Foreskin keratinocyte (primary cell): ENCODE measurements at places on chromosomes 2 and 18.

DNA sequence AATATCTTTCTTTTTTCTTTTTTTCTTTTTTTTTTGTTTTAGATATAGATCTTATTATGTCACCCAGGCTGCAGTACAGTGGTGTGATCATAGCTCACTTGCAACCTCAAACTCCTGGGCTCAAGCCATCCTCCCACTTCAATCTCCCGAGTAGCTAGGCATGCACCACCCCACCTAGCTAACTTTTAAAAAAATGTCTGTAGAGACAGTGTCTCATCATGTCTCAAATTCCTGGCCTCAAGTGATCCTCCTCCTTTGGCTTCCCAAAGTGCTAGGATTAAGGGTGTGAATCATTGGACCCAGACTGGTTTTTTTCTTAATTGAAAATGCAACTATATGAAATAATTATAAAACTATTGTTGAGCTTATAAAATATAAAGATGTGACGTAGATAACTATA lies 9.8 kb upstream of the ZCCHC2 start:
- no peak for DNase-seq

DNA sequence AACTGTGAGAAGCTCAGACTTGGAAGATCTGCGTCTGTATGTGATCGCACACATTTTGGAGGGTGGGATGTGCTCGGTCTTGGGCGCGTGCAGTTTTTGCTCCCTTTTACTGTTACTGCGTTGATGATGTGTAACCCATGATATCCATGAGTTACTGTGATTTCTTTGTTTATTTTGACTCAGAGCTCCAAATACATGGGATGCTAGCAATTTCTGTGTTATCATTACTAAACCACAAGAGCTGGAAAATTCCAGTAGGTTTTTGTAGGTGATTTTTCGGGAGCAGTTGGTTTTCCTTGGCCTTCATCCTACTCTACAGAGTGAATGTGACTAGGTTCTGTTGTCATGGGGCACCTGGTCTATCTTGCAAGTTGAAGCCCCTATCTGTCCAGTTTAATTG lies 124.2 kb downstream of the AGAP1 start:
- DNase-seq: no peak

- DNase-seq: no peak
Measured at GRCh38 chr2:29480426-29480825, 365.2 kb downstream of the CLIP4 start.

- DNase-seq: no peak
Measured at GRCh38 chr2:49936965-49937364, 782.6 kb upstream of the FSHR start.

DNA sequence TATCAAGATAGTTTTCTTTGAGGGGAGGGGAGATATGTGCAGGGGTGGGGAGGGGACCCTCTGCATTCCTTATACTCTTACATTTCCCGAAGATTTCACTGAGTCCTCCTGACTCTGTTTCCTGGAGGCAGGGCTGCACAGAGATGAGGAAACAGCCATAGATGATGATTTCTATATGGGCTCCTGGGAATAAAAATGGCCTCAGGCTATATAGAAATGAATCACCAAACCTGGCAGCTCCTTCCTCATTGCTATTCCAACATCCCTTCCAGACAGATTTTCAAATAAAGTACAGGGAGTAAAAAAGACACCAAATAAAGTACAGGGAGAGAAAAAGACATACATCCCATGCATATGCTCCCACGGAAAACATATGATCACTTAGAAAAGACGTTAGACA lies 474.8 kb upstream of the RAB6C start:
- DNase-seq: peak; percentile 30

- DNase-seq: no peak
Measured at GRCh38 chr18:59041819-59042815, 97.6 kb upstream of the SEC11C start.

DNA sequence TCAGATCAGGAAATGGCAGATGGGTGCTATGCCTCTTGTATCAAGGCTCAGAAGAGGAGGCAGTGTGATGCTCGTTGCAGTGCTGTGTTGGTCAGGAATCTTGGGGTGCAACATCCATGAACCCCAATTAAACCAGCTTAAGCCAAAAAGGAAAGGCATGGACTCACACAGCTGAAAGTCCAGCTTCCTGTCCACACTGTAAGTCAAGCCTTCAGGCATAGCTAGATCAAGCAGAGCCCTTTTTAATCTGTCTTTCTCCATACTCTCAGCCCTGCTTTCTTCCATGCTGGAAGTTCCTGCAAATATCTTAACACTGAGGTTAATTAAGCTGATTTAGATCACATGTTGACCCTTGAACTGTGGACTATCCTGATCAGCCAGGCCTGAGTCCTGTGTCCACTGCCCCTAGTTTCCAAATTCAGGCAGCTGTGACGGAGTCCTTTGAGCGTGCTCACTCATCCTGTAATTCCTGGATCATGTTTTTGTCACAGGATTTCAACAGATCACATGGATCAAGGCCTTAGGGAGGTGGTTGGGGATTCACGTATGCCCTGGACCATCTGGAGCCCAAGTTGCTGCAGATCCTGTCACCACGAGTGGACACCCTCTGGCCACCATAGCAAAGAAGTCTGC lies 4.5 kb upstream of the C2orf74 start:
- DNase-seq: no peak

GRCh38 chr2:150100336-150100735 lies 387.1 kb downstream of the RND3 start:
- no peak for DNase-seq

DNA sequence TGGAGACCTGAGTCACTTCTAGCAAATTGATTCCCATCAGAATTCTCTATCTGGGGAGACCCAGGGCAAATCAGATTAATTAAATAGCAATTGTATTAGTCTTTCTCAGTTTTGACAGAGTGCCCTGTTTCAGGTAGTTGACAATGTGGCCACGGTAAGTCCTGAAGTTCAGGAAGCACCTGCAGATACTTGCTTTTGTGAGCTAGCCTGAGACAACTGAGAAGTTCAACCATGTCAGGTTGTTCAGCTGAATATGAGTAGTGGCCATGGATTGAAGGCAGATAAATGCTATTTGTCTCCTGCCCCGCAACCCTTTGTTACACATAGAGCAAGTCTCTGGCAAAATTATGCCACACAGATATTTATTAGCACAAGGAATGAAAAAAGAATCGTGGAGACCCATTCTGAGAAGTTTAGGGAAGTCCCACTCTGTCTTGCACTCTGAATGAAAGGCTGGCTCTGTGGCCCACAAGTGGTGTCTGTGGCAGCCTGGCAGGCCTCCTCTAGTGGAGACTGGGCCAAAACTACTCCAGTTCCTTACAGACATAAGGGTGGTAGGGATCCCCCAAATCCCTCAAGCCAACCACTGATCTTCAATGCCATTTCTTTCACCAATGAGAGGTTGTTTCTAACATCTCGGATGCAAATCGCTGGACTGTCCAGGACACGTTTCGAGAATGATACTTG lies 61.3 kb downstream of the POU3F3 start:
- no peak for DNase-seq

DNA sequence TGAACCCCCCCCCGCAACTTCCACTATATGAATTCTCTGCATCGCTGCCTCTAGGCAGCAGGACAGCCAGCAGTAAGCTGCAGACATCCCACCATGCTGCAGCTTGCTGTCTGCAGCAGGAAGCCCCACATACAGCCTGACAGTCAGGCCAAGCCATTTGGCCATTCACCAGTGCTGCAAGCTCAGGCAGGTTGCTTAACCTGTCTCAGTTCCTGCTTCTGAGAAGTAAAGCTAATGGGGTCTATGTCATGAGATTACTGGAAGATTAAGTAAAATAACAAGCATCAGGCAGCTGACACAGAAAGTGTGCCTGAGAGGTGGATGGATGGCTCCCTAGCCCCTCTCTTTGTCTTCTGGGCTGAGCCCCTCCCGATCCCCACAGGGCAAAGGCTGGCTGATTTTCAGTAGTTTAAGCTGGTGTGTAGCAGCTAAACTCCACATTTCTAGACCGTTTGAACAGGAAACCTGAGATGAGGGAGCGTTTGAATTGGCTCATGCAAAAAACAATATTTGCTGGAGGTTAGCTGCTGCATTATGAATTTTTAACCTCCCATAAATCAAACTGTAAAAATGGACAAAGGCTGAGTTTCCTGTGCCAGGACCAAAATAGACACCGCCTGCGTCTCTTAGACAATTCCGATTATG lies 193.8 kb upstream of the ARL4C start:
- DNase-seq: no peak

- no peak for DNase-seq
Measured at GRCh38 chr18:77650799-77651385, 401.2 kb downstream of the GALR1 start.

- DNase-seq: no peak
Measured at GRCh38 chr18:75204269-75204731, 4.6 kb downstream of the PTGR3 start.

DNA sequence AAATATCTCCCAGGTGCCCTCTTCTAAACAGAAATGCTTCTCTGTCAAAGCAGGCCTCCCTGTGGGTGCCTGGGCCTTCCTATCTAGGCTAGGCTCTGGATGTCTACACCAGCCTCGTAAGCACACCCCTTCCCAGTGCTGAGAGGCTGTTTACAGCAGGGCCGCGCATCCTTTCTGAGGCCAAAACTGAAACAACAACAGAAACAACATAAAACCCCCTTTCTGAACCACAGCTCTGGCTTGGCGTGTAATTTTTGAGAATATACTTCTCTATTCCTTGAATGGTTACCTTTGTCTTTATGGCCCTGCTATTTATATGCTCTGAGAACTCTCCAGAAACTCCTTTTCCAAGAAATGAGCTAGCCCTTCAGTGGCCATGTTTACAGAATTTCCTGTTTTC lies 118.4 kb downstream of the BCL2L11 start:
- no peak for DNase-seq

DNA sequence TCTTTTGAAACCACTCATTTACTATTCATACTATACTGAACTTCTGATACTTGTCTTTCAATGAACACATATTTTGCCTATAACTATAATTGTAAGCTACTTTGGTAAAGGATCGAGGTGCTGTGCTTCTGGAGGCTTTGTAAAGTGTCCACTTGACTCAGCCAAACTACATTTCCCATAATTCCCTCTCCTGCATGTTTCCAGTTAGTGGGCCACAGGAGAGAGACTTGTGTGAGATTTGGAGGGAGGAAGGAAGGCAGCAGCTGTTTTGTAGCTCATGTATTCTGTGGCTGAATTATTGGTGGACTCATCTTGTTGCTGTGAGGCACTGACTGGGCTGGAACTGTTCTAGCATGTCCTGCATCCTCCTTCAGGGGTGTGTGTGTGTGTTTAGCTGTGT lies 328.8 kb downstream of the ARL6IP6 start:
- DNase-seq: peak; percentile 30

DNA sequence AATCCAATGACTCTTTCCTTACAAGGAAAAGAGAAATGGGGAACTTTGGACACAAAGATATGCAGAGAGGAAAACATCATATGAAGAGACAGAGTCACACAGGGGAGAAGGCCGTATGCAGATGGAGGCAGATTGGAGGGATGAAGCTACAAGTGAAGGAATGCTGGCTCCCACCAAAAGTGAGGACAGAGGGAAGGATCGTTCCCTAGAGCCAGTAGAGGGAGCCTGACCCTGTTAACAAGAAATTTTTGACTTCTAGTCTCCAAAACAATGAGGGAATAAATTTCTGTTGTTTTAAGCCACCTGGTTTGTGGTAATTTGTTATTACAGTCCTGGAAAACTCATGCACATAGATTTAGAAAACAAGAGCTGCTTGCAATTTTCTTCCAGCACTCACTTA lies 169.3 kb downstream of the PMAIP1 start:
- no peak for DNase-seq

- no peak for DNase-seq
Measured at GRCh38 chr2:204072443-204073324, 136.1 kb downstream of the ICOS start.

DNA sequence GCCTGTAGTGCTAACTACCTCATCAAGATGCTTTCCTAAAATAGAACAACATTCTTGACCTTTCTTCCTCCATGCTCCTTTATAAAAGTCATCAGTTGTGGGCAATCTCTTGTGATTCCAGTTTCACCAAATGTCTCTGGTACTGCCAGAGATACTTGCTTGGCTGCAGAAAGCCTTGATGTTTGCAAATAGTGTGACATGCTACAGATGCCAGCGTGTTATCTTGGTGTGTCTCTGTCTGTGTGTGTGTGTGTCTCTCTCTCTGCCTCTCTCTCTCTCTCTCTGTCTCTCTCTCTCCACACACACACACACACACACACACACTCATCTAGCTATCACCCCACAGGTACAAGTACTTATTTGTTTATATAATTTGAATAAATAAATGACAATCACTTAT lies 146.9 kb downstream of the CCDC102B start:
- DNase-seq: no peak

DNA sequence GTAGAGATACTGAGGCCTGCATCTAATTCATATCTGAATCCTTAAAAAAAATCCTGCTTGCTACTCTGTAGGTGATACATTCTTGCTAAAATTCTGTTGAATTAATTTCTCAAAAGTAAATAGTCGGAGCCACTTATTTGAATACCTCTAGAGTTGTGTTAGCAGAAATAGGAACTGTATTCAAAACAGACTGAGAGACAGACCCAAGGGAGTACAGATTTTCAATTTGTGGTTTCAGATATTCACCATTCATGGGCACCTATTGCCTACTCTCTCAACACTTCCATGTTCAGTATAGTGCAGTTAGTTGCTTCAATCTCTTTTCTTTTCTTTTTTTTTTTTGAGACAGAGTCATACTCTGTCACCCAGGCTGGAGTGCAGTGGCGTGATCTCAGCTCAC lies 46.6 kb upstream of the CTLA4 start:
- no peak for DNase-seq

DNA sequence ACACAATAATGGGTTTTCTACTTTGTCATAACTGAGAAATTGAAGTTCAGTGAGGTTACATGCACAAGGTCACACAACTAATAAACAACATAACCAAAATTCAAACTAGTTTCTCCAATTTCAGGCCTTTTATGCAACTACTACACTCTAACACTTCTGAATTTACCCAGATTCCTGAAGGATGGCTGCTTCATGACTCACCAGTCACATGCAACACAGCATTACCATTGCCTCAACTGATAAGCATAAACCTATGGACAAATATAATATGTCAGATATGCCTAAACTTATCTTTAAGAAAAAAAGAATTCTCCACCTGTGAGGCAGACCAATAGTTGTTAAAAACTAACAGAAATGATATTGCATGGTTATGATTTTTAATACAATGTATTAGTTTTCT lies 586.5 kb upstream of the SLC8A1 start:
- peak; percentile 4 for DNase-seq

- DNase-seq: no peak
Measured at GRCh38 chr2:148814860-148815419, 60.1 kb upstream of the KIF5C start.

DNA sequence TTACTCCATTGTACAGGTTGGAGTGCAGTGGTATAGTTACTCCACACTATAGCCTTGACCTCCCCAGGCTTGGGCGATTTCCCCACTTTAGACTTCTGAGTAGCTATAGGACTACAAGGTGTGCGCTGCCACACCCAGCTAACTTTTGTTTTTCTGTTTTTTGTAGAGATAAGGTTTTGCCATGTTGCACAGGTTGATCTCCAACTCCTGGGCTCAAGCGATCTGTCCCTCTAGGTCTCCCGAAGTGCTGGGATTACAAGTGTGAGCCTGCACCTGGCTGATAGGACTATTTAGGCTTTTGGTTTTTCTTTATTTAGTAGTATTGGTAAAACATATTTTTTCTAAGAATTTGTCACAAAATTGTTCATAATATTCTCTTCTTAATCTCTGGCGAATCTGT lies 121.7 kb downstream of the PHLPP1 start:
- DNase-seq: no peak
